ENCODE measurements at places on chromosomes 7 and 10.

DNA sequence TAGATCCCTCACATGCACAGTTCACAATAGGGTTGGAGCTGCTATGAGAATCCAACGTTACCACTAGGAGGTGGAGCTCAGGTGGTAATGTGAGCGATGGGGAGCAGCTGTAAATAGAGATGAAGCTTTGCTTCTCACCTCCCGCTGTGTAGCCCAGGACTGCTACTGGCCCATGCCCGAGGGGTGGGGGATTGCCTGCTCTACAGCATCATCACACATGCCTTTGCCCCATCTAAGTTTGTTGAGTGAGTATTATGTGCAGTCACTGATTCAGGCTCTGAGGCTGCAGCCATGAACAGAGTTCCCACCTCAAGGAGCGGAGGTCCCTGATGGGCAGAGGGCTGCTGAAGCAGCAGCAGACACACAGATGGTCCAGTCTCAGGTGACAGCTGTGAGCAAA lies 94.1 kb downstream of the CHST15 start:
- no peak for DNase-seq

- no peak for DNase-seq
These were observed 17.2 kb downstream of the PPP3CB start for GRCh38 chr10:73478636-73479035.

GRCh38 chr7:77655836-77656455 lies 40.3 kb upstream of the RSBN1L start:
- DNase-seq = no peak

DNA sequence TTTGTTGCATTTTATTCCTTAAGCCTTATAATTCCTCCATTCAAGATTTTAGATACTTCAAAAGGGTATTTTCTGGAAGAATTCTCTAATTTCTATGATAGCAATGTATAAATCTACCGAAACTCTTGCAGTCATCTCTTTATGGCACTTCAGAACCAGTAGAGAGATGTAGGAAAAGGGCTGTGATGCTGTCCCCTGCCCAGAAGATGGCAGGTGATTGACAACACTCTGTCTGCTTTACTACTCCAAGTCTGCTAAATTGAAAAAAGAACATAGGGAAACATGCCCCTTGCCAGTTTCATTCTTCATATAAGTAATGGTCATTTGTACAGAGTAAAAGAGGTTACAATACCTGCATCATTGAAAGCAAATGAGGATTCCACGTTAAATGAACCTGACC lies 5.1 kb downstream of the TCTN3 start:
- DNase-seq = no peak

- no peak for DNase-seq
These were observed 145.8 kb downstream of the NSUN6 start for GRCh38 chr10:18505456-18506118.

GRCh38 chr7:18607025-18607424 lies 111.5 kb downstream of the HDAC9 start:
- no peak for DNase-seq

DNA sequence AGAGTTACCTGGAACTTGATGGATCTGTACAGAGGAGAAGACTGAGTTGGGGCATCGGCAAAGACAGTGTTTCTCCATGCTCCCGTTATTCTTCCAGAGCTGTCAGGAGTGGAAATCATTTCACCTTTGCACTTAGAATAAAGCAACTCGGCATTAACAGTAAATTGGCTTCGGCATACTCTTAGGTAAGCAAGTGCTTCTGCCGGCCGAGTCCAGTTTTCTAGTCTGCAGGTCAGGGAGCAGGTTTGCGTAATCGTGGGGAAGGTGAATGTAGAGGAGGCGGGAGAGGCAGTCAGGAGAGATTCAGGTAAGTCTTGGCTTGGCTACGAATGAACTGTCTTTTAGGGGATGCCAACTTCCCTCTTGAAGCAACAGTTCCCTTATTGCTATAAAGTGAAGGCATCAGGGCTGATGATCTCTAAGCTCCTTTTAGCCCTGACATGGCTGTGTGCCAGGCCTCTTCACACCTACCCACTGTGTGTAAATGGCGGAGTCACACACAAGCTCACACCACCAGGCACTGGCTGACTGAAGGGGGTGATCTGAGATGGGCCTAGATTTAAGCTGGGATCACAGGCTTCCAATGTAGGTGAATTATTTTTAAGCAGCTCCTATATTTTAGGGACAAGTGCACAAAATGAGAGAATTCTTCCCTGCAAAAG lies 127.1 kb downstream of the GATA3 start:
- no peak for DNase-seq

GRCh38 chr10:119505131-119505551 lies 37.4 kb downstream of the RGS10 start:
- no peak for DNase-seq

GRCh38 chr7:927031-927671 lies 27.3 kb downstream of the ADAP1 start:
- DNase-seq = no peak

DNA sequence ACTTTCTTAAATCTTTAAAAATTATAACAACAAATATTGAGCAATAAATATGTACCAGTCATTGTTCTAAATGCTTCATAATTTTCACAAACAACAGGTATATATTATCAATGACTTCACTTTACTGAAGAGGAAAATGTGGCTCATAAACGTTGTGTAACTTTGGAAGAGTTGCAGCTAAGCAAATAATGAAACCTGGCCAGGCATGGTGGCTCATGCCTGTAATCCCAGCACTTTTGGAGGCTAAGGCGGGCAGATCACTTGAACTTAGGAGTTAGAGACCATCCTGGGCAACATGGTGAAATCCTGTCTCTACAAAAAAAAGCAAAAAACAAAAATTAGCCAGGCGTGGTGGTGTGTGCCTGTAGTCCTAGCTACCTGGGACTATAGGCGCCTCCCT lies 71.9 kb upstream of the AMPH start:
- no peak for DNase-seq

- no peak for DNase-seq
These were observed 58.9 kb upstream of the LBX1 start for GRCh38 chr10:101287997-101288635.

GRCh38 chr7:136030867-136031318 lies 53.7 kb upstream of the MTPN start:
- no peak for DNase-seq

DNA sequence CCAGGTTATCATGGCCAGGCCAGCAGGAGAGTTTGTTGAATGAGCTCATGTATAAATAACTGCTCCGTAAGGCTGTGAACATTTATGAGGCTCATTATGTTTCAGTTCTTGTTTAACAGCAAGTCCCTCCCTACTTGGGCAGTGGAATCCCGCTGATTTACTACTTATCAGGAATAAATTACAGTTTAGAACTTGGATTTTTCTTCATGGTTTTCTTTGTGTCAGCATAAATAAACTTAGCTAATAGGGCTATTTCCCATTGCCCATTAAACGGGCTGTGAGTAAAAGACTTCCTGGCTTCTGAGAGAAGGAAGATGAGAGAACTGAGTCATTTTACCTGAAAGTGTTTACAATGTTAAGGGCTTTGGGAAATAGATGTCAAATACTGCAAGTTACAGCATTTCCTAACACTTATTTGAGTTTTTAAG lies 701.6 kb upstream of the ANKRD30A start:
- no peak for DNase-seq

DNA sequence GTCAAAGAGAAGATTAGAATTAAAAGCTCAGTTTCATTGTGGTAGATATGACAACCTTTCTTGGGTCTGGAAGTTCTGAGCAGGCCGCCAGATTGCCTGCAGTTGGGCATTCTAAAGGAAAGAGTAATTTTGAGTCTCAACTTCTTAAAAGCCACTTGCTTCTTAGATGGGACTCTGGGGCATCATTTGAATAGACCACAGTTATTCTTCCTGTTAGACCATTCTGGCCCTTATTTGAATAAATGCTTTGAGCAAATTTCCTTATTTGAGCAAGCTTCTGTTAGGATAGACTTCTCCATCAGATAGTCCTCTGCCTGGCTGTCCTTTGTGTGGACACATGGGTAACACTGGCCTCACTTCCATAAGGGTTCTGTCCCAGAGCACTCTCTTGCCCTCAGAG lies 40.2 kb downstream of the SND1 start:
- DNase-seq = no peak

- no peak for DNase-seq
These were observed 281.8 kb downstream of the KCNMA1 start for GRCh38 chr10:77355844-77356243.

DNA sequence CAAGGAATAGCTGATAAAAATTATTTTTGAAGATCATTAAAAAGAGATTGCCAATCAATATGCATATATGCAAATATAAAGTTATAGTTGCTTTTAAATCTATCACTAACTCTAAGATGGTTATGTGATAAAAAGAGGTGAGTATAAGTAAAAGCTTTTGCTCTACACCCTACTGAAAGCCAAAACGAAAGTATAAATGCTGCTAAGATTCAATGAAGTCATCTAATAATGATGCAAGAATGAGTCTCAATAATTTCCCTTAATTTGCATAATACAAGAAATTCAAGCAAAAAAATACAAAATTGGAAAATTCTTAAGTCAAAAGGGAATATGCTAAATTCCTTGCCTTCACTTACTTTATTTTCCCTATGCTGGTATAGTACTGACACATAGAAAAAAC lies 75.2 kb downstream of the WAPL start:
- no peak for DNase-seq

- no peak for DNase-seq
These were observed 264.3 kb downstream of the TCF7L2 start for GRCh38 chr10:113214331-113214730.

DNA sequence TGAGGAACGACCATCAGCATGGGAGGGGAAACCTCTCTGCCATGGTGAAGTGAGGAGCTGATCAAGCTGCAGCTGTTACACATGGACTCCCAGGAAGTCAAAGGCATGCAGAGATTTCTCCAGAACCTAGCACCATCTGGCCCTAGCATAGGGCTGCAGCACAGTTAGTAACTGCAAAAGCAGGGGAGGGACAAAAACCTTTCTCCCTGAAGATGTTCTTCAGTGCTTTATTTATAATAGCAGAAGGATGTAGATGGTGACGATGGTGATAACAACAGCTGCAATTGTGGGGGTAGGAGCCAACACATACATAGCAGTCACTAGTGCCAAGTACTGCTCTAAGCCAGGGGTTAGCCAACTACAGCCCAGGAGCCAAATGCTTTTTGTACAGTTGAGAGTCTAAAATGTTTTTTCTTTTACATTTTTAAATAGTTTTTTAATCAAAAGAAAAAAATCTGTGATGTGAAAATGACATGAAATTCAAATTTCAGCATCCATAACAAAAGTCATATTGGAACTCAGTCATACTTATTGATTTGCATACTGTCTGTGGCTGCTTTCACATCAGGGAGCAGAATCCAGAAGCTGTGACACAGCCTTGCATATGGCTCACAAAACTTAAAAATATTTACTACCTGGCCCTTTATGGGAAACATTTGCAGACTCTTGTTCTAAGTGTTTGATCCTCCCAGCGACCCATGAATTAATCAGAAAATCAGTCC lies 299.5 kb downstream of the ELMO1 start:
- no peak for DNase-seq

- DNase-seq = no peak
These were observed 12.3 kb upstream of the DLD start for GRCh38 chr7:107878636-107879035.

DNA sequence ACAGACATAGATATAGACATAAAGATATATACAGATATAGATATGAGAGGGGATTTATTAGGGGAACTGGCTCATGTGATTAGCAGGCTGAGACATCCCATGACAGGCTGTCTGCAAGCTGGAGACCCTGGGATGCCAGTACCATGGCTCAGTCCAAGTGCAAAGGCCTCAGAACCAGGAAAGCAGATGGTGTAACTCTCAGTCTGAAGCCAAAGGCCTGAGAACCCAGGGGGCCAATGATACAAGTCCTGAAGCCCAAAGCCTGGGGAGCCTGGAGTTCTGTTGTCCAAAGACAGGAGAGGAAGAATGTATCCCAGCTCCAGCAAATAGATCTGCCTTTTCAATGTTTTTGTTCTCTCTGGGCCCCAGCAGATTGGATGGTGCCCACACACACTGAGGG lies 5.5 kb downstream of the NCOA4 start:
- no peak for DNase-seq

DNA sequence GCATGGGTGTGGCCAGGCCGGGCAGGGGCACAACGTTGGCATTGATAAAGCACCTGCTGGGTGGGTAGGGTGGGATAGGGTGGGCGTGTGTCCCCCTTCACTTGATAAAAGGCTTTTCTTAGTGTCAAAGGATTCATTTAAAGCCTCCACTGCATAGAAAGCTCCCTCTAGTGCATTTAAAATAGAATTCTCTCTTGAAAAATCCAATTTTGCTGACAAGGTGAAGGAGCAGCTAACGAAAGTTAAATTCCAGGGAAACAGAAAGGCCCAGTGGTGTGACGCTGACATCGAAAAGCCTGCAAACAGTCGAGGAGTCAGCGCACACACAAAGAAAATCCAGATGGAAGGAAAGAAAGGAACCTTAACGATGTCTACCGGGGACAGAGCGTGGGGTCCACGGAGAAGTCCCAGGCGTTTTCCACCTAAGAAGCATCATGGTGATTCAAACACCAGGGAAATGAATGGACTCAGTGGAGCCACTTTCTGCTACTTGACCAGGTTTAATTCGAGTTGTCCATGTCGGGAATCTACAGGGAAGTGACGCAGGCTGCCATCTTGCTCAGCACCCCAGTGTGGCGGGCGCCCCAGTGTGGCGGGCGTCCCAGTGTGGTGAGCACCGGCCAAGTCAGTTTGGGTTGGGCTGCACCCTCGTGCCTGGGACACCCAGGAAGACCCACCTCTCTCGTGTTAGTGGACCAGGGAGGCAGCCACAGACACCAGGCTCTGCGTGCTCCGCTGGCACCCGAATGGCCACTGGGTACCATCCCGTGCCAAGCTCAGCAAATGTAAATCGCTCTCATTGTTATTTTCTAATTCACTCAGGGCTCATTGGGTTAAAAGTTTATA lies 217.8 kb downstream of the DNAJB6 start:
- DNase-seq = no peak

Measured in stimulated activated naive CD8-positive, alpha-beta T cell treated with anti-CD3 and anti-CD28 coated beads, Interleukin-15, amount 100 ng/mL, for 72 hours (primary cell).